HEK293T (cell line): ENCODE measurements at places on chromosomes 12 and 14.

GRCh38 chr12:13307143-13307816 lies 110.8 kb downstream of the EMP1 start:
- DNase-seq: no peak

DNA sequence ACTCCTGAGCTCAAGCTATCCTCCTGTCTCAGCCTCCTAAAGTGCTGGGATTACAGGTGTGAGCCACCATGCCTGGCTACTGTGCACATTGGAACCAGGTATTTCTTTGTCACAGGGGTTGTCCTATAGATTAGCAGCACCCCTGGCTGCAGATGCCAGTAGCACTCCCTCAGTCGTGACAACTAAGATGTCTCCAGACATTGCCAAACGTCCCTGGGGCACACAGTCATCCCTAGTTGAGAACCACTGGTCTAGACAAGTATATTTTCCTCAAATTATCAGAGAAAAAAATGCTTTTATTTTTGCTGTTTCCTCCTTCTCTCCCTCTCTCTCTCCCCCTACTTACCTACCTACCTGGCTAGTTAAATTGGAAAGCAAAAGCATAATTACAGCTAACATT lies 17.9 kb upstream of the P2RX7 start:
- no peak for DNase-seq

- no peak for DNase-seq
These were observed 32.4 kb upstream of the BMAL2 start for GRCh38 chr12:27300226-27300625.

DNA sequence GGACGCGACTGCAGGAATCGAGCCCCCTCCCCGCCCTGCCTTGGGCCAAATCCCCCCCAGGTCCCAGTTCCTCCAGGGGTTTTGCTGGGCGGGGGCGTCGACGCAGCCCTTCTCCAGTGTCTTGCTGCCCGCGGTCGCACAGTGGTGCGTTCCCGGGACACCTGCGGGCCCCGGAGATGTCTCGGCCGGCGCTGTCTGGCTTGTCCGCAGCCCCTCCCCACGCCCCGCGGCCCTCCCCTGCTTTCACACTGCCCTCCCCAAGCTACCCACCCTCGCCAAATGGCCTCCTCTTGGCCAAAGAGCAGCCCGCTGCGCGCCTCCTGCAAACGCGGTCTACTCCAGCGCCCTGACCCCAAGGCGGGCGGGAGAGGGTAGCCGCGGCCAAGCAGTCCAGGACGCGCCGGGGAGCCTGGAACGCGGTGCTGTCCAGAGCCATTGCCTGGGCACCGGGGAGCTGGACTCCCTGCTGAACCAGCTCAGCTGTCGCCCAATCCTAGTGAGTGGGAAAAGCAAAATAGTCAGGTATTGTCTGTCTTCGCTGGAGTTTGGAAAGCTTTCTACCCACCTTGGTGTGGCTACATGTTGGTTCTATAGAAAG lies 122.0 kb downstream of the AACS start:
- DNase-seq: no peak

- no peak for DNase-seq
These were observed 114.7 kb upstream of the CRY1 start for GRCh38 chr12:107207931-107208525.

DNA sequence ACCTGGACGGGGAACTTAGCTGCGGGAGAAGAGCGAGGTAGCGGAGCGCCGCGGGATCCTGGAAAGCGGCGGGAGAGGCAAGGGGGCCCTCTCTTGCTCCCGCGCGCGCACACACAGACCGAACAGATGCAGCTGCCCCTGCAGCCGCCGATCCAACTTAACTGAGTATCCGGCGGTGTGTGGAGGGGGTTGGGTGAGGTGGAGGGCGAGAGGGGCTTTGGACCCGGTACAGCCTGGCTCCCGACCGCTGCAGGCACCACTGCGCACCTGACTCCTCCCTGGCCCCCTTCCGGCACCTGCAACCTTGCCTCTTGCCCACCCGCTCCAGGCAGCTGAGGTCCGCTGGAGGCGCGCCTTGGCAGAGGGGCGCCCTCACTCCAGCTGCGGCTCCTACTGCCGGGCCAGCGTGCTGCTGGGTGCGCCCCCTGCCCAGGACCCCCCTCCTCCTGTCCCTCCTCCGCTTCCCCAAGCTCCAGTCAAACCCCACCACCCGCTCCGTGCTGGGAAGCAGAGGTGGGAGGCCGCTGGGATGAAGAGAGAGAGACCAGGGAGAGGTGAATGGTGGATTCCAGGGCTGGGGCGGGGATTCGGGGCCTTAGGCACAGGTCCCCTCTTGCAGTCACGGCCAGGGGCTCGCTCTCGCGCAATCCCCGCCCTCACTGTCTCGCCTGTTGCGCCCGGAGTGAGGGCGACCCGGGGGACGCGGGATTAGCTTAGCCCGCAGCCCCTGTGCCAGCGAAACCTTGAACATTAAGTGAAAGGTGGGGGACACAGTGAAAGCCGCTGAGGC lies 2.6 kb downstream of the DIO3 start:
- DNase-seq: no peak

GRCh38 chr12:115749071-115749841 lies 528.2 kb downstream of the MED13L start:
- DNase-seq: no peak

DNA sequence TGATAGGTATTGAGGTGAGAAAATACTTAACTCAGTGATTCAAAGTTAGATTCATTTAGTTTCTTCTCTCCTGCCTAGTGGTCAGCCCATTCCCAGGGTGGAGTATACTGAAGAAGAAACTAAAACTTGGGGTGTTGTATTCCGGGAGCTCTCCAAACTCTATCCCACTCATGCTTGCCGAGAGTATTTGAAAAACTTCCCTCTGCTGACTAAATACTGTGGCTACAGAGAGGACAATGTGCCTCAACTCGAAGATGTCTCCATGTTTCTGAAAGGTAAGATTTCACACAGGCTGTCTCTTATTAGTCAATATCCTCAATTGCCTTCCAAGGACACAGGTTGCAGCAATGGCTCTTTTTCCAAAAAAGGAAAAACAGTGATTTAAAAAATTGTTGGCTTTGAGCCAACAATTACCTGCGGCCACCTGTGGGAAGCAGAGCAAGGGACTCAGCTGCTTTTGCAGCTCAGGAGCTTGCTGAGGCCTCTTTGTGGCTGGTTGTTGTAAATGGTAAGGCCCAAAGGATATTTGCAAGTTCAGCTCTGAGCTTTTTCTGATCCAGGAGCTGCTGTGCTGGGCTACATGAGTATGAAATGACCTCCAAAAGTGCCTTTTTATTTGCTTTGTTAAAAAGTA lies 33.9 kb downstream of the TPH2 start:
- no peak for DNase-seq

DNA sequence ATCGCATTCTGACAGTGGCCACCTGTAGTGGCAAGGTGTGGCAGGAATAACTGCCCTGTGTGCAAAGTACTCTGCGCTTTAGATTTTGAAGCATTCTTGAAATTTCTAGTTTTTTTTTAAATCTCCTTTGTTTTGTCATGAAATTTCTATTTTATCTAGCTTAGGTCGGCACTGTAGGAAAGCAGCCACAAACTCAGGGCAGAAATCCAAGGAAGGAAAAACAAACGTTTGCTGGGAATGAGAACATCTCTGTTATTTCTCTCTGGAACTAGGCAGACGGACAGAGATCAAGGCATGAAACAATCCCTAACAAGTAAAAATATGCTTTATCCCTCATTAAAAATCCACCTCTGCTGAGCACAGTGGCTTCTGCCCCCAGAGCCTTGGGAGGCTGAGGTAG lies 1.3 kb upstream of the NR2C1 start:
- no peak for DNase-seq

- no peak for DNase-seq
These were observed 126.7 kb downstream of the TMEM132D start for GRCh38 chr12:129776977-129777667.

GRCh38 chr12:108641446-108642268 lies 8.0 kb upstream of the SELPLG start:
- DNase-seq: no peak

DNA sequence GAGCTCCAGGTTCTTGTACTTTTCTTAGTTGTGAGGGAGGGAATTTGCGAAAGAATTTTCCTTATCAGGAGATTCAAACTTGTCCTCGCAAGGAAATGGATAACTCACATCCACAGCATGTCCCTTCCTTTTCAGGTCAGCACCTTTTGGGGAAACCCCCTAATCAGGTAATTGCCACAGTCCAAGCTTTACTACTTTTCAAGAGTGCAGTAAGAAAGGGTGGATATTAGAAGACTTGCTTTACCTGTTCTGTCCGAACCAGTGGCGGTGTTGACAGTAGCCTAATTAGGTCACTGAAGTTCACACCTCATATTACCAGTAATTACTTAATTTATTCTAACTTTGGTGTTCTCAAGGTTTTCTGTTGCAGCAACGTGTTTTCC lies 6.7 kb upstream of the C12orf50 start:
- DNase-seq: peak; percentile 5

GRCh38 chr12:22340143-22340542 lies 5.6 kb upstream of the ST8SIA1 start:
- DNase-seq: no peak

- no peak for DNase-seq
These were observed 198.9 kb upstream of the RGS6 start for GRCh38 chr14:71733210-71733883.

GRCh38 chr12:95834572-95834971 lies 24.2 kb upstream of the SNRPF start:
- DNase-seq: no peak

GRCh38 chr14:101917413-101918017 lies 46.9 kb upstream of the DYNC1H1 start:
- DNase-seq: no peak

DNA sequence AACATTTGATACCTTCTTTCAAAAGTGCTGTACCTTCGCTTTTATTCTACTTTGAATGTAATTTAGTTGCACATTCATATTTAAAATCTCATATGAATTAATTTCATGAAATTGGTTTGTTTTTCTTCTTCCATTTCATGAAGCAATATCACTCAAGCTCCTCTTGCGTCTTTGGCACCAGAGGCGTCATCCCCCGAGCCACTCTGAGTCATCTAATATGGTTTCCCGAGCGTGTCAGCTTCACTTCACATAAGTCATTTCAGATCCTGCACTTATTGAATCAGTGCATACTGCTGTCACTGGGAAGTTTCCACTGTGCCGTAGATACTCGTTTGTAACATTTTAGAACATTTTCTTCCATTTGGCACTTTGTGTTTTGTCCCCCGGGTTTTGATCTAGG lies 105.6 kb downstream of the SLC25A47 start:
- no peak for DNase-seq

GRCh38 chr12:117863002-117863709 lies 105.6 kb downstream of the KSR2 start:
- DNase-seq: no peak
